H4 (cell line): ENCODE measurements at places on chromosomes 2 and 18. TPM values are rescaled to one million over a fixed set of nuclear protein-coding genes. Genes with fewer than 3 reads are reported as not detected.

DNA sequence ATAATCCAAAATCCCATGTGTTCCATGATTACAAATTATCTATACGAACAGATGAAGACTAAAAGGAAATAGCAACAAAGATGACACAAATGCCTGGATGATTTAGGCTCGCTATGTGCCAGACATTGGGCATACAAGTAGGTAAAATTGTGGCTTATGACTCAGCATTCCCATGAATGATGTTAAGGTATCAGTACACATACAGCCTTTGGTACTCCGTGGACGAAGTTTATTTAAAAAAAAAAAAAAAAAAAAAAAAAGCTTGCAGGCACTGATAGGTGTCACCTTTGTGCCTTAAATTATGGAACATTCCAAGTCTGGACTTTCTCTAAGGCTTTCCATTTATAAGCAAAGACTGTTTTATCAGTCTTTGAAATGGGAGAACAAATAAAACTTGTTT, 2.7 kb downstream of the CHAC2 start:
- DNase-seq: peak; percentile 53

- peak; percentile 21 for DNase-seq
These were observed 363 bp upstream of the RFTN2 start for GRCh38 chr2:197675711-197676188.

Gene TFCP2L1
- 0.06 TPM in 1 of 2 replicates, not detected in the other for total RNA-seq

DNA sequence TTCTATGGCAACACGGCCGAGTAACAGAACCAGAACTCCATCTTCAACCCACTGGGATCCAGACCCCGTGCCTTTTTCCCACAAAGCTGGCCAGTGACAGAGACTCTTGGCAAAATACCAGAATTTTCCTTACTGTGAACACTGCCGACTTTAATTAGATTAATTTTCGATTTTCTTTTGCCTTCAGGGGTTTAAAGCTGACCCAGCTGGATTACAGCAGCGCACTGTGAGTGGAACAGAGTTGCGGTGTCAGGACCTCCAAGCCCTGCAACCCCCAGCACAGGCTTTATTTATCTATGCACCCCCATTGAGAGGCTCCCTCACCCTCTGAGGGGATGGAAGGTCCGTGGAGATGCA, 36.4 kb downstream of the CTIF start:
- no peak for DNase-seq

DNA sequence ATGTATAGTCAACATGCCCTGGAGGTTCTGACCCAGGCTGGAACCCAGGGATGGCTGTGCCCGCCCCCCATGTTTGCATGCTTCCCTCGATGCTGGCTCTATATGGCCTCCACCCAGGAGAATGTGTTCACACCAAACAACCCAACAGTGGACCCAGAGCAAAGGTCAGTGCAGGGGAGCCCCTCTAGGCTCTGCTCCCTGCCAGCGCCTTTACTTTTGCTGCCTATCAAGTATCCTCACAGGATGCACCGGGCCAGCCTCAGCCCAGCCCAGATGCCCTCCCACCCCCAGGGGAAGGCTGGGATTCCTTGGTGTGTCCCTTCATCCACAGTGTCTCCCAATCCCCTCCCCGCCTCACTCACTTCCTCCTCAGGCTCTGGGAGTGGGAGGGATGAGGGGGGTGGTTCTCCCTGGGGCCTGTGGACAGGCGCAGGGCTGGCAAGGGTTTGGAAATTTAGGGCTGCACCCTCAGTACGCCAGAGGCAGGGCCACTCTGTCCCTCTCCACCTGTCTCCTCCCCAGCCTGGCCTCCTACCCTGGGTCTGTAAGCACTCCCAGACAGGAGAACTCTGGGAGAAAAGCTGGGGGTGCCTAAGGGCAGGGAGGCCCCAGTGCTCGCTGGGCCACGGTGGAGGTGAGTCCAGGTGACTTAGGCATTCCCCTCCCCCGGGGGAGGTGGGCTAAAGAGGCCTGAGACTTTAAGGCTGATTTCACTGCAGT, 2.3 kb downstream of the ATP6V1B1 start:
- DNase-seq: no peak

DNA sequence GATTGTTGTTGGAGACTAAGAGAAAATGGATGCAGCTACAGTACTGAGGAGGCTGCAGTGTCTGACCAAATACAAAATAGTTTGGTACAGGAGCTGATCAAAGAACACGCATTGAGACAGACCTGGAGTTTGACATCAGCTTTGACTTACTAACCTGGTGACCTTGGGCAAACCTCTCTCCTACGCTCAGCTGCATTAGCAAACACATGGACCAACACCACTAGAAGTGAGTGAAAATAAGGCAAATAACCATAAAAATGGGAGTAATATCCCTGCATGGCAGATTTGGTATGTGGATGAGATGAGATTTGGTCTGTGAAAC, 126.5 kb downstream of the LPIN1 start:
- no peak for DNase-seq

DNA sequence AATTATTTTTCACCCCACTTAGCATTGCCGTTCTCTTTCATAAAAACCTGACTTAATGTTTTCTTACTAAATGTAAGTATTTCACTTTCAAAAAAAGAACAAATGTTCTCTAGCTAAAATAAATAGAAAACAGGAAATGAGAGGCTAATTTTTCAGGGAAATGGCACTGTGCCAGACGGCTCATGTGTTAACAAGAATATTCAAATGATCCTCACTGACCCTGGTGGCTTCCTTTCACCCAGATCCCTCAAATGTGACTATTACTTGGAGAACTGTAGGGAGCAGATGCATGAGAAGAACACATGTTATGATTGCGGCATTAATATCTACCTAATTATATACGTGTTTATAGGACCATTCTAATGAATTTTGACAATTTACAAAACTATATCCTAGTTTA, 827.7 kb downstream of the SOCS6 start:
- peak; percentile 11 for DNase-seq

GRCh38 chr2:1714291-1715064, 29.8 kb downstream of the PXDN start:
- DNase-seq: no peak
